ENCODE measurements at places on chromosomes 3 and 15.

DNA sequence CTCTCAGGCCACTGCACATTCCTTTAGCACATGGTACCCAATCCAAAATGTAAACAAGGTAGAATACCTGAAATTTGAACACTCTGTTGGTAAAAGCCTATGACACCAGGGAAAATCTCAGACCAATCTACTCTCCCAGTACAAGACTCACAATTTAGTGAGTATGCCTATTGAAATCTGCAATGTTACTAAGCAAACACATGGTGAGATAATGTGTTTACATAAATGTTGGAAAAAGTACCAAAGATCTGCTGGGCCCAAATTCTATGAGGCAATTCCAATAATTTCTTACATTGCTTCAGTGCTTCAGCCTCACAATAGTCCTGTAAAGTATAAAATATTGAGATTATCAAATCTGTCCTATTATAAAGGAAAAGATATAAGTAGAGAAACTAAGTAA, 536.1 kb downstream of the PYDC2 start:
- no peak for DNase-seq

DNA sequence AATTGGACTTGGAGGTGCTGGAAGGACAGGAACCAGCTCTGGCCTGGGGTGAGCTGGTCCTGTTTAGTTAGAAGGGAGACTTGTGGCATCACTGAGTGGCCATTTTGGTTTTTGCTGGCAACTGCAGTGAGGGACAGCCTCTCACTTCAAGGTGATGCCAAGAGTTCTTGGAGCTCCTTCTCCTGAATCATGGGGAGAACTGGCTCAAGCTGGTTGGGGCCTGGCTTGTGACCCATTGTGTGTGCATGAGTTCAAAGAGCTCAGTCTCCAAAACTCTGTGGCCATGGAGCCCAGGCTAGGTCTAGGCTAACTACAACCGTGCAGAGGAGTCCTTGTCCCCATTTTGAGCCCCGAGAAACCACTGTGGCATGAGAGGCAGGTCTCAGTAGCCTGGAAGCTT, 60.1 kb upstream of the ZNF148 start:
- DNase-seq, result no peak

GRCh38 chr15:95417761-95418160, 912.7 kb upstream of the NR2F2 start:
- DNase-seq, result no peak

DNA sequence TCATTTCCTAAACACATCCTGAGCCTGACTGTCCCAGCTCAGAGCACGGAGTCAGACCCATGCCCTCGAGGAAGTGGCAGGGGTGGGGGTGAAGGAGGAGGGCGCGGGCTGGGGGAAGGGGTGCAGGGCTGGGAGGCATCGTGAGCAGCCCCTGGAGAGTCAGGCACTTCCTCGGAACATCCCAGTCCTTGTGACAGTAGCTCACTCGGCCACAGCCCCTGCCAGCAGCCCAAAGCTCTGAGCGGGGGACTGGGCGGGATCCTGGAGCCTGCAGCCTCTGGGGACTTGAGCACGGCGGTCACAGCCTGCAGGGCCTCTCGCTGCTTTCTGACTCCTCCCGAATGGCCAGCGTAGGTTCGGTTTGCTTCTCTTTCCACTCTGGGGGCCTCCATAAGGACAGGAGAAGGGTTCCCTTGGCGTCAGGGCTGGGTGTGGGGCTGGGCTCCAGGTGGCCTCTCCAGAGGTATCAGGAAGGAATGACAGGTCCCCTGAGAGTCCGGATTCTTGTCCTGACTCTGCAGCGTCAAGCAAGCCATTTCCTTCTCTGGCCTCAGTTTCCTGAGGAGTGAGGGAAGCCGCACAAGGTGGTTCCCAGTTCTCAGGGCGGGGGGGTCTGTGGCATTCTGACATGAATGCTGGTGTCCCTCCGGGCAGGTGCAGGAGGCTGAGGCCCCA, 20.9 kb downstream of the PSTPIP1 start:
- DNase-seq, result no peak

GRCh38 chr3:122975163-122975923, 52.2 kb downstream of the SEMA5B start:
- no peak for DNase-seq

GRCh38 chr3:113775516-113775915, 28.7 kb downstream of the ATP6V1A start:
- no peak for DNase-seq

GRCh38 chr3:186933816-186934215, 3.5 kb downstream of the ST6GAL1 start:
- DNase-seq, result no peak

GRCh38 chr3:61561374-61562041, at the start of gene PTPRG:
TSS of gene PTPRG (plus strand) at chr3:61561571. CDS start at chr3:61562288, 717 bp downstream.
- DNase-seq, result no peak

- no peak for DNase-seq
Observed at GRCh38 chr3:177693616-177694264, 496.5 kb upstream of the TBL1XR1 start.

GRCh38 chr15:44726568-44727484, 9.5 kb upstream of the TRIM69 start:
- no peak for DNase-seq

DNA sequence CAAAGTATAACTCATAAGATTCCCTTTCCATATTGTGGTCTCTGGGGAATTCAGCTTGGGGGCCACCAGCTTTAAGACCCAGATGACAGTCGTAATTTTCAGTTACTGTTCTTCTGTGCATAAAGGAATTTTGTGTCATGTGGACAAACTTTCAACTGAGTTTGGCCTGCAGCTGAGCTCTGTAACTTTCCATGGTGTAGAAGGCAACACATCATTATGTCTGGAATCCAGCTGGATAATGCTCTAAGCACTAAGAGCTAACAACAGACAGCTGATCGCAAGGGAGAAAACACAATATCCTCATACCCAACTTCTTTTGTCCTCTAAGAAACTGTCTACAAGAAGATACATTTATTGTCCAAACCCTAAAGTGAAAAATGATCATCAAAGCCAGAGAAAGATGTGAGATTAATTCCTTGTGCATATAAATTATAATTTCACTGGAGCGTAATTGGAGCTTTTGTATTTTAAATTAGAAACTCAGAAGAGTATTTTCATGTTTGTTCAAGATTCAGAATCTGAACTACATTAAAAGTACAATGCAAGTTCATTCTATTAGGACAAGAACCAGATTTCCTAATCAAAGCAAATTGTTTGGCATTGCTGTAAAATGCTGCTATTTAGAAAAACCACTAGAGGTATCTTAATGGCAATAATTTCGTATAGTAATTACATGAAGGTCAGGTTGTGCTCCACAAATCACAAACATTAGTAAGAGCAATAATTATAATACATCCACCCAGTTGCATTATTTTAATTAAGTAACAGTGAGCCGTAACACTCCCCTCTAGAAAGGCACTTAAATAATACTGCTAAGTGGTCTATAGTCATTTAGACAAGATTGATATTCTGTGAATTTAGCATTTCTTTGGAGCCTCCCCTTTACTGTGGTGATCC, 218.8 kb downstream of the ATP8B4 start:
- no peak for DNase-seq

- DNase-seq, result no peak
Observed at GRCh38 chr3:100129941-100130340, 15.6 kb upstream of the FILIP1L start.
